ENCODE measurements at places on chromosomes 12 and 14. TPM values are rescaled to one million over a fixed set of nuclear protein-coding genes. Genes with fewer than 3 reads are reported as not detected.

BDKRB2 gene
- total RNA-seq: not detected

SRSF9 gene
- 203 TPM for total RNA-seq

SAMD4A gene
- total RNA-seq: 0.59 TPM

SYT1 gene
- not detected for total RNA-seq

FOXM1 gene
- 110 TPM for total RNA-seq

GARIN6 gene
- not detected for total RNA-seq
